ENCODE measurements at places on chromosomes 5 and 9.

- DNase-seq = no peak
Observed at GRCh38 chr5:122780296-122780695, 5.4 kb downstream of the SNX2 start.

GRCh38 chr5:91910655-91911054 is 527.5 kb upstream of the ARRDC3 start:
- DNase-seq = no peak

DNA sequence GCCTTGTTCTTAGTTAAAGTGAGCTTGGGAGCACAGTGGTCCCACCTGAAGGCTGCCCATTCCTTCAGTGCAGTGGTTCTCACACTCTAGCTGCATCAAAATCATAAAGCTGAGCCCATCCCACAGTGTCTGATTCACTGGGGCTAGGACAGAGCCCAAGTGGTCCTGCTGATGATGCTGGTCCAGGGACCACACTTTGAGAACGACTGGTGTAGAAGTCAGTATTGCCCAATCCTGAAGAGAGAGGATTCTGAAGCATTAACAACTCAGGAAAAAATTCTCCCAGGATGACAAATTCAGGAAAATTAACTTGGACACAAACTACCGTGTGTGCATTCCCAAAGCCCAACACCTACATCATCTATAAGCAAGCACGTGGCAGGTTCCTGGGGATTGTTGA is 176.2 kb downstream of the GABBR2 start:
- DNase-seq = no peak

GRCh38 chr5:35281613-35282012 is 51.3 kb upstream of the PRLR start:
- DNase-seq = no peak

- no peak for DNase-seq
Observed at GRCh38 chr5:149166128-149166527, 24.8 kb downstream of the ABLIM3 start.

DNA sequence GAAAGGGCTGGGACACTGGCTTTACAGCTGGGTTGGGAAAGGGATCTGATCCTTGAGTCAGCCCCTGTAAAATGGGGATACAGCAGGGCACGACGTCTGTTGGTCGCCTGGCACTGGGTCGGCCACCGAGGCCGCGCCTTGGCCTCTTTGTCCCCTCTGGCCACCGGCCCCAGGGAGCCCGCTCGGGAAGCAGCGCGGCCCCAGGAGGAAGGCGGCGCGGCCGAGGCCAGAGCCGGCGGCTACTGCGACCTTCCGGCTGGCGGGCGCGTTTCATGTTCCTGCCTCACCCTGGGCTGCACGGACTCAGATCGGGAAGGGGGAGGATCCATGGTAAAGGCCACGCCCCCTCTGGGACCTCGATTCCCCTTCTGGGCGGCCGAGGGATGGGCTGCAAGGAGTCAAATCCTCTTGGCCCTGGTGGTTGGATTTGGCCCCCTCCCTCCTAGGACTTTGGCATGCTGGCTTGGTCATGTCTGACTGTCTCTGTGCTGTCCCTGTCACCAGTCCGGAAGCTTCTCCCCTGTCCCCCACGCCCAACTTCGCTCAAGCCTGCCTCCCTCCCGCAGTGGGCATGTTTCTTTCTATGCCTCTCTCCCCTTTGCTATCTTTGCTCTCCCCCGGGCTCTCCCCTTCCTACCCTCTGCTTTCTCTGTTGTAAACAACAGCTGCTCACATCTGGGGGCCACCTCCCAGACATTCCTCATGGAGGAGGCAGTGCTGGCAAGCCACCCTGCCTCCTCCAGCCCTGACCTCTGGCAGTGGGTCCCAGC is 25.8 kb downstream of the FPGS start:
- DNase-seq = no peak

DNA sequence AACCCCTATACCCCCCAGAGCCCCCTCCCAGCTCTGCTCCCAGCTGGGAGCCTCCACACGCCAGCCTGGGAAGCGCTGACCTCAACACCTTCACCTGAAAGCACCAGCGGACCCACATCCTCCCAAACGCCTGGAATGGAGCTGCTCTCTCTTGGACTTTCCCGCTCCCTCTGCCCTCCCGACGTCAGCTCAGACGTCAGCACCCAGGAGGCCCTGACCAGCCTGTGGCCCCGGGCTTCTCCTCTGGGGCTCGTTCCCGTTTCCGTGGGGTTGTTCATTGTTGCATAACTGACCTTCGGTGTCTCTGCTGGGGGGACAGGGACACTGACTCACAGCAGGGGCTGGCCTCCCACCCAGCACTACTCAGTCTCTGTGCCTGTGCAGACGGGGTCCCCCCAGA is 35.0 kb upstream of the SLC6A3 start:
- DNase-seq = no peak

- DNase-seq = no peak
Observed at GRCh38 chr9:78707481-78707991, 410.6 kb downstream of the PSAT1 start.

GRCh38 chr5:122602700-122603099 is 172.2 kb upstream of the SNX2 start:
- no peak for DNase-seq

DNA sequence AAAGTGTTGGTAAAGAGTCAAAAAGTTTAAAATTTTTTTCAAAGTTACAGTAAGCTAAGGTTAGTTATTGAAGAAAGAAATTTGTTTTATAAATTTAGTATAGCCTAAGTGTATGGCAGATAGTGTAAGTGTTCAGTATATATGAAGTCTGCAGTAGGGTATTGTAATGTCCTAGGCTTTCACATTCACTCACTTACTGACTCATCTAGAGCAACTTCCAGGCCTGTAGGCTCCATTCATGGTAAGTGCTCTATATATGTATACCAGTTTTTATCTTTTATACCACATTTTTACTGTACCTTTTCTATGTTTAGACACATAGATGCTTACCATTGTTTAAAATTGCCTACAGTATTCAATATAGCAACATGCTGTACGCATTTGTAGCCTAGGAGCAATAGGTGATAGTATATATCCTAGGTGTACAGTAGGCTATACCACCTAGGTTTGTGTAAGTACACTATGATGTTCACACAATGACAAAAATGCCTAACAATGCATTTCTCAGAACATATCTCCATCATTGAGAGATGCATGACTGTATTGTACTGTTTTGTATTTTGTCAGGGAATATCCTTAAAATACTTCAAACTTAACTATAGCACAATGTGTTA is 38.5 kb downstream of the CYSTM1 start:
- DNase-seq = no peak

- DNase-seq = no peak
Observed at GRCh38 chr9:134340475-134341160, 14.4 kb downstream of the RXRA start.

DNA sequence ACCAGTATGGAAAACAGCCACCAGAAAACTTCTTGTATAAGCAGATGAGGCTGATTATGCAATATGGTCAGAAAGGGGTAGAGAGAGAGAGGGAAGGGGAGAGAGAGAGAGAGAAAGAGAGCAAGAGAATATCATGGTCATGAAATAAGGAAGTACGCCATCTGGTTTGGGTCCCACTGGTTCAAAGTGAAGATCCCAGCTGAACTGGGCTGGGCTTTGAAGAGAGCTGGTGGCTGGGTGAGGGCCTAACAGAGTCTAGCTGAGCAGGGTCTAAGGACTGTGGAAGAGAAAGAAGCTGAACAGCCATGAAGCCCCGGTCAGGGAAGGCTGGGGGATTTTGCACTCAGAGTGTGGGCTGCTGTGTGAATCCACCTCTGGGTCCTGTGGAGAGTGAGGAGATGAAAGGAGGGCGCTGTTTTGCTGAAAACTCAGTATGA is 14.6 kb downstream of the TRIM14 start:
- no peak for DNase-seq

- no peak for DNase-seq
Observed at GRCh38 chr5:79955356-79955895, 35.6 kb downstream of the MTX3 start.

DNA sequence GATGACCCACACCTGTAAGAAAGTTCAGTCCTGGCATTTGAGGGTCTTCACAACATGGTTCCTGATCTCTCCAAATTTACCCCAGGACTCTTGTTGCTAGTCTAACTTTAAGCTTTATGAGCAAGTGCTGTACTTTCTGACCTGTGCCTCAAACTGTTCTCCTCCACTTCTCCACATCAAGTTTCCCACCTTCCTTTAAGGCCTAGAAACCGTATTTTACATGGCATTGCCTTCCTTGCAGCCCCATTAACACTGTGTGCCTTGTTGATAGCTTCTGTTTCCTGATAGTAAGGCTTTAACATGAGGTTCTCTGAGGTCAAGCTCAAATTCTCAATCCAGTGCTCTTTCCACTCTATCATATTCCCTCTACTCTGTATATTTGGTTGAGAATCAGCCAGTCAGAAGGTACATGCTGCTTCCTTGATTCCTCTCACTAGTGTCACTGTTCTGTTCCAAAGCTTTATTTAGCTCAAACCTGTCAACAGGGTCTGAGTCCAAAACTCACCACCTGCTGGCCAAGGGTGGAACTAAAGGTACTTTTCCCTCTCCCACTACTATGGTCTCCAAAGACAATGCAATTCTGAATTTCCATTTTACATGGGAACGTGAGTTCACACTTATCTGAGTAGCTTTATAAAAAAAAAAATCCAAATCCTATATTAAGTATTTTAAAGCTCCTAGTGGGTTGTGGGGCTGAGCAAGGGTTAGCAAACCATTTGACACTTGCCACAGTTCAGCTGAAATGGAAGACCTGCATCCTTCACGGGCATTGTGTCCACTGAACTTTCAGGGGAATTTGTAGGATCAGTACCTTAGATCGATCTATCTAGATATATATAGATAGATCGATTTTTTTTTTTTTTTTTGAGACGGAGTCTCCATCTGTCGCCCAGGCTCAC is 21.1 kb downstream of the VCP start:
- peak; percentile 58 for DNase-seq

DNA sequence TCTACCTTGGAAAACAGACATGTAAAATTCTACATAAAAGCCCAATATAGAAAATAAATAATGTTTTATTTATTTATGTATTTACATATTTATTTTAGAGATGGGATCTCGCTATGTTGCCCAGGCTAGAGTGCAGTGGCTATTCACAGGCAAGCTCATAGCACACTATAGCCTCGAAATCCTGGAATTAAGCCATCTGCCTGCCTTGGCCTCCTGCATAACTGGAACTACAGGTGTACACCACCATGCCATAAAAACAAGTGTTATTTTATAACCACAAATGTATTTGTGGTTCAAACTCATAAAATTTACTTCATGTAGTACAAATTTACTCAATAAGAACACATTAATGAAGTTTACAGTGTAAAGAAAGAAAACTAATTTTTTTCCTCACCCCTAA is 7.0 kb upstream of the RFK start:
- no peak for DNase-seq

GRCh38 chr9:8391132-8391531 is 591.6 kb upstream of the DMAC1 start:
- DNase-seq = no peak

DNA sequence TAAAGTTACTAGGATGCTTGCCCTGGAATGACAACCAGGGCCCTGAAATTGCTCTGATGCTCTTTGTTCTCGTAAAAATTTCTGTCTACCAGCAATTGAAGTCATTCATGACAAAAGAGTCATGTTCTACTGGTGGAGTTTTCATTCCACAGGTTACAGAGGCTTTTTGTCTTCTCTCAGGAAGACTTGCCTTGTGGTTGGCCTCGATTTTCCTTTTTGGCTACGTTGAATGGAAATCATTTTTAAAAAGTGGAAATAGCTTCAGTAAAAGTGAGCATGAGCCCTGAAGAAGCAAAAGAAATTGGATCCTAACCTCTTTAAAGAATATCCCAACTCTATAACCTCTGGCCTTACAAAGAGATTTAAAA is 255.2 kb downstream of the AOPEP start:
- DNase-seq = no peak

- no peak for DNase-seq
Observed at GRCh38 chr9:84293001-84293798, 47.4 kb downstream of the SLC28A3 start.

Data from stimulated activated CD4-positive, alpha-beta T cell treated with anti-CD3 and anti-CD28 coated beads, Interleukin-4, amount 100 ng/mL, for 24 hours (primary cell).